ENCODE measurements at places on chromosomes 6 and 20.

- peak; percentile 46 for DNase-seq
Measured at GRCh38 chr20:54668271-54669039, 193.1 kb downstream of the DOK5 start.

DNA sequence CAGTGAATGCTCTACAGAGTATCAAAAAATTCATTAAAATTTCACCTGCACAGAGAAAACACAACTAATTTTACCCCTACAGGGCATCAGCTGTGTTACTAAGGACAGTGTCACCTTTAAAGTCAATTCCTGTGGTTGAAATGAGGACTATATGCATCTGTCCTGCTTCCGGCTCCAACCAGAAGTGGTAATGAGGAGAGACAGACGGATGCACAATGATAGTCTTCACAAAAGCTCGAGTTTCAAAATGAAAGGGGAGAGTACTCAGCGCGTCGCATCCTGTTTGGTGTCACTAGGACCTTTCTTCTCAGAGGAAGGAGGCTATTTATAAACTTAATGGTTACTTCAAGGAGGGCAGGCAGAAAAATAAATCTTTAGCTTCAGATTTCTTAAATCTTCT is 86.5 kb downstream of the LYRM4 start:
- DNase-seq, result peak; percentile 87

- DNase-seq, result no peak
Measured at GRCh38 chr6:36492092-36492491, 49.3 kb downstream of the KCTD20 start.

GRCh38 chr20:40276301-40276700 is 412.7 kb downstream of the MAFB start:
- DNase-seq, result no peak

- DNase-seq, result no peak
Measured at GRCh38 chr20:48697845-48698491, 129.8 kb downstream of the PREX1 start.

DNA sequence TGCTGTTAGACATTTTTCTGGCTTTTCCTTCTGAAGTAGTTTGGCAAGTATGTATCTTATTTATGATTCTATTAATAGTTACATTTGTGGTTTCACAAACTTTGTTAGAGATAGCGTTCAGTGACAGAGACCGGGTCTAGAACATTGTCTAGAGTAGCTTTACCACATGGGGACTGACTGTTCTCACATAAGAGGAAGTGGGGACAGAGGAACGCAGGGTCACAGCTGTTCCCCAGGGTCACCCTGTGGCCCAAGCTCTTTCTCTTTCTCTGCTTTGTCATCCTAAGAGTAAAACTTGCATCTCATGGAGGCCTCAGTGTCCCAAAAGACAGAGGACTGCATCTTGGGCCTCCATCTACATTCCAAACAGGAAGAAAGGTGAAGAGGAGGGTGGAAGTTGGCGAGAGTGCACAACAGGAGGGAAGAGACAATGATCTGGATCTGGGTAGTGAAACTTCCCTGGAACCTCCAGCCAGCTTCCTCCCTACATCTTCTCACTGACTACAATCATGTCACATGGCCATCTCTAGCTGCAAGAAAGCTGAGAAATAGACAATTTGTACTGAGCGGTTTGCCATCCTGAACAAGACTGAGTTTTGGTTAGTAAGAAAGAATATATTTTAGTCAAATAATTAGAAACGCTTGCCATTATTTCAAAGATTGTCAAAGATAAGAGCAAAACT is 645.8 kb upstream of the ARID1B start:
- no peak for DNase-seq

- DNase-seq, result no peak
Measured at GRCh38 chr6:11810039-11810541, 31.5 kb upstream of the ADTRP start.

DNA sequence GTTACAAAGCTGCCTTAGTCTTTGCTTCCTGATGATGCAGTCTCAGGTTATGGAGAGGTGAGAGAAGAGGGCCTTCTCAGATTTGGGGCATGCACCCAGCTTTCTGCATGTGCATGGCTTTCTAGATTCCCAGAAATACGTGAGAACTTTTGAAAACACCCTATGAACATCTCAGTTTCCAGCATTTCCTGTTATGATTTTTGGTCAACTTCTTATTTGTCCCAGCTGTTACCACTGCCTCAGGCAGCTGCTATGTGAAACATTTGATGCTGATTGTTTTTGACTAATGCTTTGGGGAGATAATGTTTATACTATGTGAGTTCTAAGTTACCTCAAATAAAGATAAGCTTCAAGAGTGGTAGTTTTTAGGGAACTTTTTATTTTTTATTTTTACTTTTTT is 9.5 kb upstream of the SNAP25 start:
- DNase-seq, result no peak

DNA sequence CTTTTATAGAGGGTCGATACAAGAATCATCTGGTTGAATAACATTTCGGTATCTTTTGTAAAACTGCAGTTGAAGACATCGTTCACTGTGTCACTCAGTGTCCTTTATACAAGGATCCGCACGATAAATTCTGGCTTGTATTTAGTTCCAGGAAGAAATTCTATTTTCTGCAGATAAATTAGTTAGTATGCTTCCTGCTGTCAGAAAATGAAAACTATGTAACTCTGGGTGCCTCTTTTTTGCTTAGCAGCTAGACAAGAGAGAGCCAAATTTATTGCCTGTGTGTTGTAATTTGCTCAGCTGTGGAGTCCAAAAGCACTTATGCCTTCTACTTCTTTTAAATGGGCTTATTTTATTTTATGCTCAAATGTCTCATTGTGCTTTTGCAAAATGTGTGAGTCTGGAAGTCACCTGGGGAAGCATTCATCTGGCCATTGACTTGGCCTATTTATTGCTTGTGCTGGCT is 56.5 kb upstream of the KCNK16 start:
- no peak for DNase-seq

DNA sequence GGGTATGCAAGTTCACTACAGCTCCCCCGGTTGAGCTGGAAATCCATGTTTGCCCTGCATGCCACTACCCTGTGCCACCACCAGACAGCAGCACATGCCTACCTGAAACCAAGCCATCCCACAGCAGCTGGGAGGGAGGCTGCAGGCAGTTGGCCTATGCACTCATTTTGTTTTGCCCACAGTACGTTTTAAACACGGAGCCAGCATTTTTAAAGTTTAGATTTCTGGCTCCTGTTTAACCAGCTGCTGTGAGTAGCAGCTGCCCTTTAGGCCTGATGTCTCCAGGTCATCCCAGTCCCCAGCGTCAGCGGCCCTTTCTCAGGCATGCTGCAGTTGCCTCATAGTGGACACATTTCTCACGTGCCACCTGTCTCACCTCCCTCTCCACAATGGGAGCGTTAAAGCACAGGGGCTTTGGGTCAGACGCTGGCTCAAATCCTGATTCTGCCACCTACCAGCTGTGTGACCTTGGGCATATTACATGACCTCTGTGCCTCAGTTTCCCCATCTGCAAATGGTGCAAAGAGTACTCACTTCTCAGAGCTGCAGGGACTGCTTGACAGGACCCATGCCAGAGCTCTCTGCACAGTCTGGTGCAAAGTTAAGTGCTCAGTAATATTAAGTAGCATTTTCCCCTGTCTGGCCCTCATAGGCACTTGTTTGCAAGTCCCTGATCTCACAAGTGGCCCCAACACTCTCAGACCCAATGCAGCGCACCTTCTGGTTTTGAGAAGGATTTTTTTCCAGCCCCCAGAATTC is 8.2 kb upstream of the UBE2V1 start:
- peak; percentile 64 for DNase-seq

GRCh38 chr6:105849746-105850145 is 236.4 kb upstream of the PRDM1 start:
- no peak for DNase-seq

DNA sequence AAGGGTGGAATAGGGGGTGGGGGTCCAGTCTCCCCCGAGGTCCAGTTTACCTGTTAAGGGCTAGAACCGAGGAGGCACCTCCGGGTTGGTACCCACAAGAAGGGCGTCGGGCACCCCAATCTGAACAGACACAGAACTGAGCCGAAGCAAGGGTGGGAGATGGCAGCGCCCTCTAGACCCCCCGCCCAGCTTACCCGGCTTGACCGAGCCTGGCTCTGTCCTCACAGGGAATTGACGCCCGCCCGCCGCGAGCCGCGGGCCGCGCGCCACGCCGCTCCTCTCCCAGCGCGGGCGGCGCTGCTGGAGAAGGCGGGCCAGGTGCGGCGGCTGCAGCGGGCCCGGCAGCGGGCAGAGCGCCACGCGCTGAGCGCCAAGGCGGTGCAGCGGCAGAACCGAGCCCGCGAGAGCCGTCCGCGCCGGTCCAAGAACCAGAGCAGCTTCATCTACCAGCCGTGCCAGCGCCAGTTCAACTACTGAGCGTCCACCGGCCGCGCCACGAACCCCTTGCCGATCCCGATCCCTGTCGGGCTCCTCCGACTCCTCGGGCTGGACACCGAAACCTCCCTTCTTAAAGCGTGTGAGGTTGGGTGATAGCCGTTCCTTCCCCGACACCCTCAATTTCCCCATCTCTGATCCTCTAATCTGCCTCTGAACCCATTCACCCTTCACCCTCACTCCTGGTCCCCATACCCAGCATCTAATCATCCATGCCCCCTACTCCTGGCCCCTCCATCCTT is 5.9 kb downstream of the TP53INP2 start:
- no peak for DNase-seq

- DNase-seq, result no peak
Measured at GRCh38 chr6:109242925-109243324, 139.3 kb downstream of the CD164 start.

DNA sequence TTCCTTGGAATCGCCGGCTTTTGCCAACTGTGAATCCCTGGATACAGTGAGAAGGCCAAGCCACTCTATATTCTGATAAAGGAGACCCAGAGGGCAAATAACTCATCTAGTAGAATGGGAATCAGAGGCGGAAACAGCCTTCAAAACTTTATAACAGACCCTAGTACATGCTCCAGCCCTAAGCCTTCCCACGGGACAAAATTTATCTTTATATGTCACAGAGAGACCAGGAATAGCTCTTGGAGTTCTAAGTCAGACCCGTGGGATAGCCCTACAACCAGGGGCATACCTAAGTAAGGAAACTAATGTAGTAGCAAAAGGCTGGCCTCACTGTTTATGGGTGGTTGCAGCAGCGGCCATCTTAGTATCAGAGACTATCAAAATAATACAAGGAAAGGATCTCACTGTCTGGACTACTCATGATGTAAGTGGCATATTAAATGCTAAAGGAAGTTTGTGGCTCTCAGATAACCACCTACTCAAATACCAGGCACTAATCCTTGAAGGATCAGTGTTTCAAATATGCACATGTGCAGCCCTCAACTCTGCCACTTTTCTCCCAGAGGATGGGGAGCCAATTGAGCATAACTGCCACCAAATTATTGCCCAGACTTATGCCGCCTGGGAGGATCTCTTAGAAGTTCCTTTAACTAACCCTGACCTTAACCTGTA is 29.5 kb downstream of the CEP85L start:
- no peak for DNase-seq

GRCh38 chr6:33981421-33981820 is 164.5 kb downstream of the GRM4 start:
- no peak for DNase-seq

DNA sequence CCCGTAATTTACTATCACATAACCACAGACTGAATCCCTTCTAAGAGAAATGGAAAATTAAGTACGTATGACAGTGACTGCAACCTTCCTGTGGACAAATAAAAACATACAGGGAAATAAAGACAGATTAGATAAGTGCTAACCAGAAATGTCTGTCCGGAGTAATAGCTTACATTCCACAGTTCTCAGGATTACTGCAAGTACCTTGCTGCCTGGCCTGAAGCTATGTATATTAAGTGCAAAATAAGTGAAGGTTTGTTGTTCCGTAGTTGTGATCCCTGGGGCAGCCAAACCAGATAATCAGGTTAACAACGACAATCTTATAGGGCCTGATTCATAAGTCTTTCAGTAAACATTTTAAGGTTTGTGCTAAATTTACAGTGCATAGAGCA is 2.8 kb downstream of the NEDD9 start:
- DNase-seq, result no peak

DNA sequence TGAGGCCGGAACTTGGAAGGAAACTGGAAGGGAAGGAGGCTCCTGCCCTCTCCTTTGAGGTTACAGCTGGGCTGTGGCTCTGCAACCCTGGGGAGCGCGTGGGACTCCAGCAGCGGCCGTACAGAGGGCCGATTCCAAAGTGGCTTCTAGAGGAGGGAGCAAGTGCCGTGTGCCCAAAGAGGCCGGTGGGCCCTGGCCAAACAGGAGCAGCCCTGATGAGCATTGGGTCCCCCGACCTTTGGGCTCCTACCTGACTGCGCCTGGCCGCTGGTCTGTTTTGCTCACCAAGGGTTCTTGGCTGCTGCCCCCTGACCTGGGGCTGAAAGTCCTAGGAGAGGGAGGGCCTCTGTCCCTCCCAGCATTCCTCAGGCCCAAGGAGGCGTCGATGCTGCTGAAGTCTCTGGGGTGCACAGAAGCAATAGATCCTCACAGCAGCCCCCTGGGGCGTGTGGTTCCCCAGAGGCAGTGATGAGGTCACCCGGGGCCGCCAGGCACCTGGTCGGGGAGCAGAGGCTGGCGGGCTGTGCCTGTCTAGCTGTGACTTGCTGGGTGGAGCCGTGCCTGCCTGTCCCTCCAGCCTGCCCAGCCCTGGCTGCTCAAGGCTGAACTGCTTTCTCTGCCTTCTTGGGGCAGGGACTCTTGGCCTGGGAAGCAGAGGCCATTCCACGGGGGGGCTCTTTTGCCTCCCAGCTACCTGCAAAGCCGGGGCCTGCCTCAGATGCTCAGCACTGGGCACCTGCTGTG is 9.8 kb downstream of the RBM38 start:
- no peak for DNase-seq

GRCh38 chr20:562232-562897 is 18.8 kb upstream of the CSNK2A1 start:
- no peak for DNase-seq

DNA sequence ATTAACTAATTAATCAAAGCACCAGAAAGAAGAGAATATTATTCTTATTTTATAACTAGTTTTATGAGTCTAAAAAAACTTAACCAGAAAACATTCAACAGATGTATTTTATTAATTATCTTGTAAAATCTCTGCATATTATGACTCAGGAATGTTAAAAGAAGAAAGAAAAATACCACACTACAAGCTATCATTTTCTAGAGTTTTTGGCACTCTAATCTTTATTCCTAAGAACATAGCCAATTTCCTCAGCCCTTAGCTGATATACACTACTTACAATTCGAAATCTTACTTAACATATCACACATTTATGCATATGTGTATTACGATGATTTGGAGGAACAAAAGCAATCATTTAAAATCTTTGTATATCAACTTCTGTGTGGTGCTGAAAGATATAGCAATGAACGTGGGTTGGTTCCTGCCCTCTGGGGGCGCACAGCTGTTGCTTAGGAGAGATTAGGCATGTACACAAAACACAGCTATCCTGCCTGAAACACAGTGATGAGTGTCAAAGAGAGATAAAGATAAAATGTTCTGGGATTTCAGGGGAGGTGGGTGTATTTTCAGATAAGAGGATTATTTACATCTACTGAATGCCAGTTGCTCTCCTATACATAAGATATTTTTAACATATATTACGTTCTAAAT is 404.5 kb downstream of the SYNE1 start:
- DNase-seq, result peak; percentile 21

GRCh38 chr6:53495506-53496499 is 49.1 kb downstream of the GCLC start:
- no peak for DNase-seq

All from activated CD4-positive, alpha-beta T cell treated with anti-CD3 and anti-CD28 coated beads, Interleukin-2, Interleukin-6, amounts not matched to agents 100 ng/mL and 50 ng/mL, durations not matched to agents 16 hours and 8 hours (primary cell).